Activated naive CD4-positive, alpha-beta T cell treated with anti-CD3 and anti-CD28 coated beads, Interleukin-2, amount 50 U/mL, for 16 hours (primary cell): ENCODE measurements at places on chromosomes 13 and 19.
A peak's percentile ranks its signal among the peaks of the same experiment; 100 is the strongest.

- no peak for DNase-seq
Measured at GRCh38 chr13:73158851-73159250, 100.0 kb downstream of the KLF5 start.

DNA sequence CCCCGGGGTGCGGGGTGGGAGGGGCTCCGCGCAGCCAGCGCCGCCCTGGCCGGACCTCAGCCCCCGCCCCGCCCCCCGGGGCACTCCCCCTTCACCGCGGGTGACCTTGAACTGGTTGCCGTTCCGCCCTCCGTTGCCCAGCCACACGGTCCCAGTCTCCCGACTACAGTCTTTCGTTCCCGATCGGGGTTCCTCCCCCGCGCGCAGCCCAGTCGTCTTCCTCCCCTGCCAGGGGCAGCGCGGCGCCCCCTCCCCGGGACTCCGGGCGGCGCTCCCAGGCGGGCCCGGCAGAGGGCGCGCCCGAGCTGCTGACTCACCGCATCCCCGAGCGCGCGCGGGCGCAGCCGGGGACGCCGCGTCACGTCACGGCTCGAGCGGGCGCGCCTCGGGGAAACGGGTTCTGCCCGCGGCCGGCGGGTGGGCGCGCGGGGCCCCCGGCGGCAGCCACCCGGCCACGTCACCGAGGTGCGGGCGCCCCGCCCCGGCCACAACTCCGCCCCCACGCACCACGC, 459 bp downstream of the MIDN start:
- DNase-seq: peak; percentile 85

GRCh38 chr19:49120325-49120683, 960 bp downstream of the PPFIA3 start:
- DNase-seq: no peak

- DNase-seq: no peak
Measured at GRCh38 chr13:40502236-40502635, 164.2 kb downstream of the FOXO1 start.

DNA sequence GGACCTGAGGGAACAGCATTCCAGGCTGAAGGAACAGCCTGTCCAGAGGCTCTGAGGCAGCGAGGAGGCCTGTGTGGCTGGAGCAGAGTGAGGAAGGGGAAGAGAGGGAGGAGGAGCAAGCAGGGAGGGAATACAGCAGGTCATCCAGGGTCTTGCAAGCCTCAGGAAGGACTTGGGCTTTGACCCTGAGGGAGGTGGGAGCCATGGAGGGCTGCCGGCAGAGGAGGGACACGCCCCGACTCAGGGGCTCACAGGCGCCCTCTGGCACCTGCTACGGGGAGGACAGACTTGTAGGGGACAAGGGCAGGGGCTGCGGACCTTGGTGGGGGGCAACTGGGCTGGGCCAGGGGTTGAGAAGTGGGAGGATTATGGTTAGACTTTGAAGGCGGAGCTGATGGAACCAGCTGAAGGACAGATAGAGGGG, 4.7 kb downstream of the TINCR start:
- no peak for DNase-seq

- no peak for DNase-seq
Measured at GRCh38 chr13:102774214-102774568, 605 bp upstream of the TEX30 start.

DNA sequence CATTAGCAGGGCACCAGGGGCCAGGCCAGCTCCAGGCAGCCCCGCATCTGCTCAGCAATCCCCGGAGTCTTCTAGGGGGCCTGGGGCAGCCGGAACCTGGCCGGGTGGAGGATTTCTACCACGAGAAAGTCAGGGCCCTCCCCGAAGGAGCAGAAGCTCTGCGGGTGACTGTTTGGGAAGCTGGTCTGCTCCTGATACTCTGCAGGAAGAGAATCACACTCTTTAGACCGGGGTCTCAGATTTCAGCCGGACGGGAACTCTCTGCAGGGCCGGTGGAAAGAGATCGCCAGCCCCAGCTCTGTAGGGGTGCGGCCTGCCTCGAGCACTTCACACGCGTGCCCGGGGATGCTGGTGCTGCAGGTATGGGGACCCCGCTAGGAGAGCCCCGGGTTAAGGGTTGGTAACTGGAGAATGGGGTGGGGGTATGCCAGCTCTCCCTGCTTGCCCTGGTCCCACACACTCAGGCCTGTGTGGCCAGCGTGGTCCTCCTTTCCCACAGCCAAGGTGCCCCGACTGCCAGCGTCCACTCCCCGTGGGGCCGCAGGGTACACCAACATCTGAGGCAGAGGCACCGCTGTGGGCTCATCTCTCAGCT, 20.1 kb downstream of the RASA3 start:
- peak; percentile 5 for DNase-seq

GRCh38 chr19:46134527-46134926, 10.0 kb upstream of the IGFL3 start:
- DNase-seq: no peak

DNA sequence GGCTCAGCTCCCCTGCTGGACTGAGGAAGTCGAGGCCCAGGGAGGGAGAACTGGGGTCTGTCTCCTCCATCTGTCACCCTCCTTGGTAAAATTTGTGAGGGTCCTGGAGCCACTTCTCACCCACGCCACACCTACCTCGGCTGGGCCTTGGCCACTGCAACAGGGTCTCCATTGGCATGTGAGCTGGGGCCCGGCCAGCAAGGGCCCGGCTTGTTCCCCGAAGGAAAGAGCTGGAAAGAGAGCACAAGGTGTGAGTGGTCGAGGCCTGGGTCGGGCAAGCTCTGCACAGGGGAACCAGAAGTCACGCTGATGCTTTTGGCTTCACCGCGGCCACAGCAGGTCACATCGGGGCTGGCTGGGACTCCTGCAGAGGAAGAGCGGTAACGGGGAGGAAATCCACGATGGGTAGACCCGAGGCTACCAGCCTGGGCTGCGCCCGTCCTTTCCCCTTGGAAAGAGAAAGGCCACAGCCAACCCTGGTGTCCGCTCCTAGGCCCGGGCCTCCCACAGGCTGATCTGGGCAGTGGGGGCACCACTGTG, 9.0 kb downstream of the NANOS3 start:
- no peak for DNase-seq

GRCh38 chr19:33688171-33688992, 66.6 kb downstream of the CHST8 start:
- no peak for DNase-seq

DNA sequence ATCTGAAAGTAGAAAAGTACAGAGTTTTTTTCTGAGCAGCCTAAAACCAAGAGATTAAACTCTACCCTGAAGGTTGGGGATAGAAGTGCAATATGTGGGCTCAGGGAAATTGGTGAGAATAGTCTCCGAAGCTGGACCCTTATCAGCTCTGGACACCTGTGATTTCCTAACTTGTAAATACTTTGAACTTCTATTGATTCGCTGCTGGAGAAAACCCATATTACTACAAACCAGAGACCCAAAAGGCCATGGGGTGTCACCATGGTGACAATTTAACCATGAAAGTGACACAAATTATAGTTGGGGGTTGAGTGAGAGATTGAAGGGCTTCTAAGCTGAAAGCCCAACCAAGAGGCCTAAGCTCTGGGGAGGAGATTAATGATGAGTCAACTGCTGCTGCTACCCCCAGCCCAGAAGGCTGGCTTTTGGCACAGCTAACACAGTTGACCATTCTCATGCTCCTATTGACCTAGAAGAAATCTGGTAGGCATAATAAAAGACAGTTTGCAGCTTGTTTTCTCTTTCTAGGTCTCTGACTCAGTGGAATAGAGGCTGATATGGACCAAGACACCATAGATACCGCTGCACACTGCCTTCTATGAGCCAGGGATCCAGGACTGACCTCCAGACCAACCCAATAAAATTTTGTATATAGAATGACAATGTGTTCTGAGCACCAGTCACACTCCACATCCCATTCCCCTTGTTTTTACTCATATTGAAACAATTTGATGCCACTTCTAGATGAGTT, 131.9 kb upstream of the FNDC3A start:
- DNase-seq: no peak

GRCh38 chr19:30293051-30293785, 79.0 kb upstream of the ZNF536 start:
- DNase-seq: no peak

DNA sequence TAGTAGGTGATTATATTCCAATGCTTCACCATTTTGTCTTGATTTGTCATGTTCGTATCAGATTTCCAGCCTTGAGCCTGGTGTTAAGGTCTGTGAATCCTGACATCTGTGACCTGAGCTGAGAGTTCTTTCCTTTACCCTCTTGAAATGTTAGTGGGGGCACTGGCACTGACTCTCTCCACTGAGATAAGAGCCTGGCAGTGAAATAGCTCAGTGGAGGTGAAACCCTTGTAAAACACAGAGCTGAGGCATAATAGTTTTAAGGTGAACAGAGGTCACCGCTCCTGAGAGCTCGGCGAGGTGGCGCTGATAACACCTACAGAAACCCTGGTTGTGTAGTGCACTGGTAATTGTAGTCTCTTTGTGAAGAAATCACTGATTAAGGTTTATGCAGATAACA, 748.2 kb downstream of the DIAPH3 start:
- DNase-seq: no peak

- no peak for DNase-seq
Measured at GRCh38 chr19:43310221-43310620, 40.9 kb upstream of the PSG9 start.

- DNase-seq: no peak
Measured at GRCh38 chr19:55083004-55083850, 7.6 kb downstream of the EPS8L1 start.

GRCh38 chr13:29382021-29382420, 213.5 kb downstream of the SLC7A1 start:
- no peak for DNase-seq

- no peak for DNase-seq
Measured at GRCh38 chr19:51479531-51480331, 1.4 kb downstream of the CEACAM18 start.

GRCh38 chr19:42693760-42694350, 46.4 kb downstream of the PSG3 start:
- no peak for DNase-seq

DNA sequence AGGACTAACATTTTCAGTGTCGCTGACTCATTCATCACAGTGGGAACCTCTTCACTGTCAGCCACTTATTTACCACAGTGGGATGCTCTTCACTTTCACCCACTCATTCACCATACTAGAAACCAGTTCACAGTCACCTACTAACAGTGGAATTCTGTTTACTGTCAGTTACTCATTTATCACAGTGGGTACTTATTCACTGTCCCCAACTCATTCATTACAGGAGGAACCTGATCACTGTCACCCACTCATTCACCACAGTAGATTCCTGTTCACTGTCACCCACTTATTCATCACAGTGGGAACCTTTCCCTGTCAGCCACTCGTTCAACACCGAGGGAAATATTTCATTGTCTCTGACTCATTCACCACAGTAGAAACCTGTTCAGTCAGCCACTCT, 10.1 kb upstream of the ZNF85 start:
- no peak for DNase-seq

GRCh38 chr13:113562844-113563243, 21.7 kb upstream of the TFDP1 start:
- DNase-seq: no peak

DNA sequence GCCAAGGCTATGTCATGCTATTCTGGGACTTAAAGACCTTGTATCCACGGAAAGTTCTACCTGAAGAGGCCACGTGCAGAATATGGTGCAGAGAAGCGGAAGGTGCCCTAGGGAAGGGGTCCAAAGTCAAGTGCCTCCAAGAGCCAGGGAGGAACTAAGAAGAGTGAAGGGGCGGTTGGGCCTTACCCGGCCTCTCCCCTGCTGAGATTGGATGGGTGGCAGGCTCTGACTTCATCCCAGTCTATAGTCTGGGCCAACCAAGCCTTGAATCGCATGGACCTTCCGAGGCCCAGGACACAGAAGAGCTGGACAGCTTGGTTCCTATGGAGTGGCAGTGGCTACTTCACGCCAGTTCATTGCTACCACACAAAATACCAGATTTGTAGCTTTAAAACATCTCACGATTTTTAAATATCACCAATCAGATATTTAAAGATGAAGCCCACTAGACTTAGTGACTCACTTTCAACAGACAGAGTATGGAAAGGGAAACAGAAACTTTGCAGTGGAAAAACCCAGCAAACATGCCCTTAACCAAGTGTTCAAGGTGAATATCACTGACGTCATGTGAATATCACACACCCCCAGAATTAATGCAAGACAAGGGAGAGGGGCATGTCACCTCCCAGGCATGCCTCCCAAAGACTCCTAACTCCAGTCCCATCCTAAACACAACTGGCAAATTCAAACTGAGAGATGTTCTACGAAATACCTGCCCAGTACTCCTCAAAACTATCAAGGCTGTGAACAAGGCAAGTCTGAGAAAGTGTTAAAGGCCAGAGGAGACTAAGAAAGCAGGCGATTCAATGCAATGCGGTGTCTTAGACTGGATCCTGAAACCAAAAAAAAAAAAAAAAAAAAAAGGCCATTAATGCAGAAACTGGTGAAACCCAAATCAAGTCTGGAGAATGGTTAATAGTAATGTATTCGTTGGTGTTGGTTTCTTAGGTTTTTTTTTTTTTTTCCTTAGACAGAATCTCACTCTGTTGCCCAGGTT, 10.2 kb downstream of the C19orf12 start:
- no peak for DNase-seq

- no peak for DNase-seq
Measured at GRCh38 chr13:48491423-48492095, 41.3 kb downstream of the RCBTB2 start.

- no peak for DNase-seq
Measured at GRCh38 chr19:47036097-47036651, 12.2 kb downstream of the TMEM160 start.

DNA sequence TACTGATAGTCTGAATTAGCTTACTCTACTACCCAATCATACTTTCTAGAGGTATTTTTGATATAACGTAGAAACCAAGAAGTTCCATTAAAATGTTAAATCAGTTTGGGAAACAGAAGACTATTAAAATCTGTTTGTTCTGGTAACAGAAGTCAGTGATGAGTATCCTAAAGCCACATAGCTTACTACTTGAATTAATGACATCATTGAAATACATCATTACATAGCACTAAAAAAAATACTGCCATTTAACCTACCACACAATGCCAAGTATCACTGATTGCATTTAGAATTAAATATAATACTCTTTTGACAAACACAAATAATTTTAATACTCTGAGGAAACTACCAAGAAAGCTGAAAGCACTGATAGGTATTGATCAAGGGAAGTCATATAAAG, 5.4 kb downstream of the MRPS31 start:
- DNase-seq: no peak

DNA sequence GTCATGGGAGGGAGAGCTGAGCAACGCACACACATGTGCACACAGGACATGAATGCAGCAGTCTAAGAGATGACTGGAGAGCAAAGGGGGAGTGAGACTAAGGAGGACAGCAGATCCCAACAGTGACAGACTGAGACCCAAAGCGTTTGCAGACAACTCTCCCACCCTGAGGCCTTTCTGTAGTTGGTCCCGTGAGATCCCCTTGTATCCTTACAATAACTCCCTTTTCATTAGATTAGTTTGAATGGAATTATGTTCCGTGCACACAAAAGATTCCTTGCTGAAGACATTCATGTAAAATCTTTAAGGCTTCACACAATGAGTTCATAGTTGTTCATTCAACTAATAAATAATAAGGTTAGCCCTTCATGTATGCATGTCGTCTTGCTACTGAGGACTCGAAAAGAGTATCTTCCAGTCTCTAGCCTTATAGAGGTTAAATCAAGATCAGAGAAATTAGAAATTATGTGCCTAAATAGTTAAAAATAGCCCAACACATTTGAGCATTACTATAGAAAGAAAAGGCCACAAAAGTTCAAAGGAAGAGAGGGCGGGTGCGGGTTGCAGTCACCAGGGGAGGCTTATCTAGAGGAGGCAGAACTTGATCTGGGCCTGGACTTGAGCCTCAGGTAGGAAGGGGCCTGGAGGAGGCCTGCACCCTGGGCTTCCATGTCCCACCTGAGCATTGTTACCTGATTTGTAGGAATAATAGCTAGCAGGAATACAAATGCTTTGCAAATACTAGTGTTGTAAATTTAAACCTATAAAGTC, 3.1 kb upstream of the GTF3A start:
- no peak for DNase-seq
